Spleen (tissue), 13 donors: ENCODE measurements at places on chromosomes 13 and 19. TPM values are rescaled to one million over a fixed set of nuclear protein-coding genes. Genes with fewer than 3 reads are reported as not detected.

Gene SKA3
- total RNA-seq: 3.7 TPM

Gene FGF9
- total RNA-seq: not detected

Gene S1PR4
- 59.2 TPM for total RNA-seq

Gene ONECUT3
- total RNA-seq: not detected

Gene ZNF547
- 8.8 TPM for total RNA-seq

Gene ZNF324B
- total RNA-seq: 7.5 TPM

Gene C19orf85
- not detected for total RNA-seq

Gene CPB2
- total RNA-seq: not detected

Gene PSG2
- not detected for total RNA-seq

Gene P2RY11
- 24.2 TPM for total RNA-seq
